ENCODE measurements at places on chromosomes 11 and 22.

DNA sequence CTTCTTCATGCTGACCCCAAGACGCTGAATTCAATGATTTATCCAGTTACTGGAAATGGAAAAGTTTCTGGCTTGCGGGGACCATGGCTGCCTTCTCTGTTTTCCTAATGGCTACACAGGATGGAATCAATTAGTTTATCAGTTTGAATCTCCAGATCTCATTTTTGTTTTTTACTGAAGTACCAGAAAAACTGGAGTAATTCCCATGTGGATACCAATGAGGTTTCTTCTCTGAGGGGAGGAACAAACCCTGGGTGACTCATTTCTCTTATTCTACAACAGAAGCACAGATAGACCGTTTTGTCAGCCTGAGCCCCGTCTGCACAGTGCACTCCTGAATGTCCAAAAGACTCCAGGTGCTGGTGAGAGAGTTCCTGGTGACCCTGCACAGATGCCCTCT lies 3.4 kb downstream of the ZNF195 start:
- no peak for DNase-seq

- DNase-seq, result no peak
Observed at GRCh38 chr11:70423523-70424505, 25.5 kb downstream of the CTTN start.

DNA sequence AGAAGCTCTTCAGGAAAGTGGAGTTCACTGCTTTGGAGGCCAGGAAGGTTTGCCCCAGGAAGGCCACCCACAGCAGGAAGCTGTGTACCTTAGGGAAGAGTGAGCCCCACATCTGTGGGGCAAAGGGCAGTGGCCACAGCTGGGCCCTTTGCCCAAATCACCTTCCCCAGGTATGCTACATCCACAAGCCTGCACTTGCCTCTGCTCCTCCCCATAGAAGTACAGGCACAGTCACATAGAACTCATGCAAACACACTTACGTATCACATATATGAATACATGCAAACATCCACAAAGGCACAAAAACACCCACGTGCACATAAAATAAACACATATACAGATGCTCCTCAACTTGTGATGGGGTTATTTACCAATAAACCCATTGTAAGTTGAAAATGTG lies 2.1 kb downstream of the TRIM29 start:
- no peak for DNase-seq

GRCh38 chr22:44995105-44995514 lies 14.7 kb downstream of the PHF21B start:
- DNase-seq, result no peak

- peak; percentile 10 for DNase-seq
Observed at GRCh38 chr11:79439886-79440570, 802 bp downstream of the TENM4 start.

- DNase-seq, result no peak
Observed at GRCh38 chr11:125778728-125779127, at the start of gene PATE2. TSS of gene PATE2 (minus strand) at chr11:125778828. CDS start at chr11:125778773, 55 bp downstream.

Data from heart right ventricle (tissue), 16 donors.